Posterior vena cava (tissue), 2 donors: ENCODE measurements at places on chromosomes 3 and 15. TPM values are rescaled to one million over a fixed set of nuclear protein-coding genes. Genes with fewer than 3 reads are reported as not detected.

- no peak for DNase-seq
Measured at GRCh38 chr3:72728958-72729467, 119.2 kb downstream of the SHQ1 start.

DNA sequence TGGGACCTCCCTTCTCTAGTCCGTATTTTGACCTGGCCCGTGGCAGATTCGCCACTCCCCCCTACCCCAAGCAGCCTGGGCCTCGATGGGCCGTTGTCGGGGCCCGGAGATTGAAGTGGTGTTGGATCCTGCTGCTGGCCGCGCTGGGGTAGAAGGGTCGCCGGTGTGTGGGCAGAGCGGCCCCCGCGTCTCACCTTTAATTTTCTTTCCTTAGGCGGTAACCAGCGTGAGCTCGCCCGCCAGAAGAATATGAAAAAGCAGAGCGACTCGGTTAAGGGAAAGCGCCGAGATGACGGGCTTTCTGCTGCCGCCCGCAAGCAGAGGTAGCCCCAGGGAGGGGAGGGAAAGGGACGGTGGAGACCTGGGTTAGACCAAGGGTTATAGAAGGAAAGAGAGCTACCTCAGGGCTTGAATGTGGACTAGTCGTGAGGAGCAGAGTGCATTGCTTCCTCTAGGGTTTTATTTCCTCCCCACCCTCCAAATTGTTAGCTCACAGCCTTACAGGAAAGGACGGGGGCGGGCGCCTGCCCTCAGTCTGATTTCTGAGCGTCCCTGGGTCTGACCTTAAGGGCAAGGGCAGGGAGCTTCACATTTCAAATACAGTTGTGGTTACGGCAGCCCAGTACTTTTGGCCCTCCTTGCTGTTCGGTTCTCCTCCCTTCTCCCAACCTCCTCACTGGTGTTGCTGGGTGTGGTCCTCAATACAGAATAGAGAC, 799 bp downstream of the SERF2 start:
- peak; percentile 86 for DNase-seq

DNA sequence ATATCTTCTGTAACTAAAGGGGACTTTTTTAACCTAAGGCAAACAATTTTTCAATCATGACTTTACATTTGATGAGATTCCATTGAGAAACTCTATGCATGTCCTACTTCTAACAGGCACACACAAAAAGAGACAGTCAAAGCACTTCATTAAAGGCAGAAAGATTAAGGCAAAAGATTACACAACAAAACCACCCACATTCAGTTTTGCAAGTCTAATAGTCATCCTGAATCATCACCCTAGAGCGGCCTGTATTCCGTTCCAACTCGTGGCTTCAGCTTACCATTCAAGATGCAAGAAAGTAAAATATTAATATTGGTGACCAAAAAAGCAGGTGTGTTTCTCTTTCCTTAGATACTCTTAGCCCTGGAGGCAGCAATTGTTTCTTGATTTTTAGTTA, 205.9 kb downstream of the P3H2 start:
- no peak for DNase-seq

GRCh38 chr3:191369616-191370010, 39.3 kb upstream of the UTS2B start:
- DNase-seq = no peak

GRCh38 chr15:64144565-64145281, 6.8 kb upstream of the SNX22 start:
- DNase-seq = no peak

- no peak for DNase-seq
Measured at GRCh38 chr3:114706591-114707232, 412.9 kb downstream of the TIGIT start.

DNA sequence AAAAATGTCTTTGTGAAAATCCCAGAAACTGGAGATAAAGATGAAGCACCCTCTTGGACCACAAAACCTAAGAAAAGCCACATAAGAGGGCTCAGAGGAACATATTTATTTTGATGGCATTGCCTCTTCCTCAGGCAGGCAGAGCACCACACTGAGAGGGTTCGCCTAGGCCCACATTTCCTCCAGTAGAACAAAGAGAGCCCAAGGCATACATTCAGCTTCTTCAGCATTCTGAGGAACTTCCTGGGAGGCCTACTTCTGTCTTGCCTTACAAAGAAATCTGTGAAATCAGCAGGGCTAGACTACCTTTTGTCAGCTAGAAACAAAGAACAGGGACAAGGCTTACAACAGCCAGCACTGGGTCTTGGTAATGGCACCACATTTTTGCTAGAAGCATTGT, 1325.3 kb downstream of the SI start:
- no peak for DNase-seq

- no peak for DNase-seq
Measured at GRCh38 chr3:182214416-182214815, 502.7 kb downstream of the SOX2 start.

DNA sequence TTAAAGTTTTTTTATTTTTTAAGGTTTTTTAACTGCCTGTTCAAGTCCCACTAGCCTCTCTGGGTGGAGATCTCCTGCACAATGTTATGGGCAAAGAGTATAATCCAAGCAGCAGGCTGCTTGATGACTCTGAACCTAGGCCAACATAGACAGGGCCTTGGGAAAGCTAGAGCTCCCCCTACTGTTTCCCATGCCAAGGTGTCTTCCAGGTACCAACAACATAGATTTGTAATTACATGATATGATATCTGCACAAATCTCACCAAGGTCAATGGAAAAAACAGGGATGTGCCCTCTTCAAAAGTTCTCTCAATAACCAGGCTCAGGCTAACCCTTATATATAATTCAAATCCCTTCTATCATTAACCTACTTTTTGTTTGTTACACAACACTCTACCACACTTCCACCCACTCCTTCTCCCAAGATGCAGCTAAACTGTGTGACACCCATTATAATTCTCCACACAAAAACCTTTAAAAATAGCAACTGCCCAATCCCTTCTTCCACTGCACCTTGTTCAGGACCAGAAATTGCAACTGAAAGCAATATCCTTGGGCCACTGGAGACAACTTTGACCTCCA, 43.8 kb downstream of the RBM15B start:
- no peak for DNase-seq

DNA sequence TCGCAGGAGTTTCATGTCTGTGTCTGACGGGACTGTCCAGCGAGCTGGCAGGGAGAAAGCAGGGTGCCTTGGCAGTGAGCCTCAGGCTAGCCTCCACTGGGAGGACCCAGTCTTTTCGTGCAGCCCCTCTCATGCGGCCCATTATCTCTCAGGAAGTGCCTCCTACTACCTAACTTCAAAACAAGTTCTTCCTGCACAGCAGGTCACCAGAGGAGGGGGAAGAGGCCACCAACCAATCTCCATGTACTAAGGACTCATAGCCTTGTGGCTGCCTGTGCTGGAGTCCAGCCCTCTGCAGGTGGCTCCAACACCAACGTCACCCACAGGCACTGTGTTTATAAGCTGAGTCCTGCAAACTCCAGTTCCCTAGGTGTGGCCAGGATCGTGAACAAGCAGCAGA, 4.8 kb downstream of the VIPR1 start:
- peak; percentile 29 for DNase-seq

DNA sequence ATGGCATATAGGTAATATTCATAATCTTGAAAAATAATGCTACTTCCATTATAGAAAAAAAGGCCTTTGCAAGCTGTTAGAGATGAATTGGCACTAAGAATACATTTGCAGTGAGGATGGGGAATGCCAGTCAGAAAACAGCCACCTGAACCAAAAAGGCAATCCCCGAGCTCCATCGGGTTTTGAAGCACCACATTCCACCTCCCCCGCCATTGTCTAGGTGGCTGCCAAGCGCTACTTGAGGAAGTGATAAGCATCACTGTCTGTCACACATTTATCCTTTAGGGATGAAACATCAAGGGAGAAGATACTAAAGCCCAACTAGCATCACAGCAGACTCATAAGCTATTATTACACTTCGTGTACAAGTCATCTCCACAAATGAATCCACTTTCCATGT, 112.8 kb downstream of the OSBPL10 start:
- DNase-seq = no peak

DNA sequence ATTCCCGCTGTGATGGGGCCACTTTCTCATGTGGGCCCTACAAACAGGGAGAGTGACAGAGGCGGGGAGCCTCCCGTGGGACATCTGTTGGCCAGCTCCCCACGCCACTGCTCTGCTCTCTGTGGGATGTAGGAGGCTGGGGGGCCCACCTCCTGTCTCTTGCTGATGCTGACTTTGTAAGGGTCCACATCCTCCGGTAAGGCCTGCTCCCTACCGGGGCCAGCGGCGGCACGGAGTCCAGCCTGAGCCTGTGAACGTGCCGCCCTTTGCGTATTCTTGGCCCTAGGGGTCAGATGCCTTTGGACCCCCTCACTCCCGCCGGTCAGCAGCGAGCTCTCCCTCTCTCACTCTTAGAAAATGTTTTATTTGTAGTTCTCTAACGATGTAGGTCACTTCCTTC, 153.2 kb downstream of the LRRC28 start:
- no peak for DNase-seq

GRCh38 chr3:2684046-2684445, 426.1 kb downstream of the IL5RA start:
- no peak for DNase-seq

- no peak for DNase-seq
Measured at GRCh38 chr3:102205647-102206046, 229.2 kb upstream of the ZPLD1 start.

DNA sequence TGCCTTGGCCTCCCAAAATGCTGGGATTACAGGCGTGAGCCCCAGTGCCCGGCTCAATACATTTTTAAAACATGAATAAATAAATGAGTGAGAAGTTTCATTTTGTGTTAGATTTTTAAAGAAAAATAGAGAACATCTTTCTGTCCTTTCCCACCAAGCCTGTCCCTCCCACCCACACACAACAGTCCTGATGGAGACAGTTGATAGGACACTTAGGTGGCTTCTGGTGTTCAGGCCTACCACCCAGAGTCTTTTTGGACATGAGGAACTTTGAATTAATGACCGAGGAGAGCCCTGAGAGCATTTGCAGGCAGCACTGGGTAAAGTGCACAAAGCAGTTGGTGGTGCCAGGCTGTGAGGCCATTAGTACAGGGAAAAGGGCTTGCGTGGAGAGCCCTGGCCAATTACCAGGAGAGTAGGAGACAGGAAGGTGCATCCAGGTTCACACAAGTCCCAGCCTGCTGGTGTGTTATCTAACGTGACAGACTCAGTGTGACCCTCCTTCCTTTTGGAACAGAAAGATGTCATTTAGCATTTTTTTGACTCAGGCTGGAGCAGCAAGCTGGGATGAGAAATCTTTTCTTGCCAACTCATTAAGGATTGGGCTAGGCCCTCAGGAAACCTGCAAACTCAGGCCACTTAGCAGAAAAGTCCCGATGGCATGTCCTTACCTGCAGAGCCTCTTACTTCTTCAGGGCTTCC, 103.6 kb downstream of the PDCD6IP start:
- DNase-seq = no peak

GRCh38 chr3:16937326-16937845, 52.6 kb downstream of the PLCL2 start:
- no peak for DNase-seq

GRCh38 chr3:149955449-149955848, 15.2 kb downstream of the PFN2 start:
- DNase-seq = no peak

DNA sequence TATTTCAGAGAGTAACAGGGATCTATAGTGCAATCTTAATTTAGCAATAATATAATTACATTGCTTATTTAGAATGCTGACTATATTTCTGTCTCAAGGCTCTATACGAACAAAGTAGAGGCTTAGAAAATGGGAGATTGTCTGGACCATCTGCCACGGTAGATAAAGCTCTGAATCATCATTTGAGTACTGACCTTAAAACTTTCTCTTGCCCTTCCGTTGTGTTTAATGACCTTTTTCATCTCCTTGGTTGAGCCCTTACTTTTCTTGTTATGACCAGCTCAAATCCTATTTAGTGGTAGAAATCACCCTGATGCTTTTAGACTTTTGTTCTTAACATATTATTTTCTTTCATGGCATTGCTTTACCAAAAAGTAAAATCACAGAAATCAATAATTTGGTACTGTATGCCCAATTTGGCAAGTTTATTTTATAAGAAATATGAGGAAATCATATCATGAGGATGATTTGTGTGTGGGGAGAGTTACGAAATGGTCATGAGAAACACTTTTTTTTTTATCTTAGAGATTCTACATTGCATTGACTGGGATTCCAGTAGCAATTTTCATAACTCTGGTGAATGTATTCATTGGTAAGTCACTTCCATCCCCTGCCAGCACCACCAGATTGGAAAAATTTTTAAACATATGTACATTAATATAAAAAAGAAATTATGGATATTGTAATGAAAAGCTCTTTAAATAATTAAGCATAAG, 11.0 kb downstream of the NDUFB5 start:
- no peak for DNase-seq

DNA sequence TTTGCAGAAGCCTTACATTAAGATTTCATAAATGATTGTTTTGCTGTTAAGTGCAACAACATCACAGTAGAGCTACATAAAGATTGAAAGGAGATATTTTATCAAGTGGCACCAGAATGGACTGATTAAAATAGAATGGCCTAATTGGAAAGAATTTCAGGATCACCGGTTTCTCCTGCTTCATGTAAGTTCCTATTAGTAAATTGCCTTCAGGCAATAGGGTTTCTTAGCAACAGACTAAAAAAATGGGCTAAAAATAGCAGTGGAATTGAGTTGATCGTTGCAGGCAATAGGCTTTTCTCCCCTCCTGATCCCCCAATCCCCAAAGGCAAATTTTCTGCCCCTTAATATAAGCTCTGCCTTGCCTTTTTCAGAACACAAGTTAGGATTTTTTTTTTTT, 917 bp downstream of the LNP1 start:
- DNase-seq = no peak

- DNase-seq = no peak
Measured at GRCh38 chr3:16309558-16309957, 44.5 kb downstream of the OXNAD1 start.

GRCh38 chr3:147398813-147399534, 7.4 kb downstream of the ZIC4 start:
- no peak for DNase-seq

GRCh38 chr3:116776880-116777785, 67.6 kb downstream of the TUSC7 start:
- DNase-seq = no peak

DNA sequence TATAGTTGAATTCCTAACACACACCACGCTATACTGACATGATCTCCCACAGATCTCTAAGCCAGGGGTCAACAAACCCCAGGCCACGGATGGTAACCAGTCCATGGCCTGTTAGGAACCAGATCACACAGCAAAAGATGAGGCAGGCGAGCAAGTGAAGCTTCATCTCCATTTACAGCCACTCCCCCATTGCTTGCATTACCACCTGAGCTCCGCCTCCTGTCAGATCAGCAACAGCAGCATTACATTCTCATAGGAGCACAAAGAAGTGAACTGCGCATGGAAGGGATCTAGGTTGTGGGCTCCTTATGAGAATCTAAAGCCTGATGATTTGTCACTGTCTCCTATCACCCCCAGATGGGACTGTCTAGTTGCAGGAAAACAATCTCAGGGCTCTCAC, 2.7 kb downstream of the PDCD7 start:
- DNase-seq = no peak

SEMA3B gene
- total RNA-seq = 39.7 TPM

PLSCR2 gene
- 0.43 TPM for total RNA-seq

LRTM1 gene
- total RNA-seq = not detected

CLDN11 gene
- total RNA-seq = 26.5 TPM

IL12A gene
- 0.38 TPM for total RNA-seq

SH2D7 gene
- not detected for total RNA-seq

CFAP44 gene
- 8.2 TPM for total RNA-seq

CAMP gene
- total RNA-seq = not detected

ZNF501 gene
- 7.2 TPM for total RNA-seq
